ENCODE measurements at places on chromosomes 7 and 10. TPM values are rescaled to one million over a fixed set of nuclear protein-coding genes. Genes with fewer than 3 reads are reported as not detected.
A peak's percentile ranks its signal among the peaks of the same experiment; 100 is the strongest.

TMEM270 gene
- not detected for total RNA-seq

AOAH gene
- total RNA-seq: 29.3 TPM

- no peak for DNase-seq
Measured at GRCh38 chr10:30058570-30059132, 735 bp downstream of the JCAD start.

DNA sequence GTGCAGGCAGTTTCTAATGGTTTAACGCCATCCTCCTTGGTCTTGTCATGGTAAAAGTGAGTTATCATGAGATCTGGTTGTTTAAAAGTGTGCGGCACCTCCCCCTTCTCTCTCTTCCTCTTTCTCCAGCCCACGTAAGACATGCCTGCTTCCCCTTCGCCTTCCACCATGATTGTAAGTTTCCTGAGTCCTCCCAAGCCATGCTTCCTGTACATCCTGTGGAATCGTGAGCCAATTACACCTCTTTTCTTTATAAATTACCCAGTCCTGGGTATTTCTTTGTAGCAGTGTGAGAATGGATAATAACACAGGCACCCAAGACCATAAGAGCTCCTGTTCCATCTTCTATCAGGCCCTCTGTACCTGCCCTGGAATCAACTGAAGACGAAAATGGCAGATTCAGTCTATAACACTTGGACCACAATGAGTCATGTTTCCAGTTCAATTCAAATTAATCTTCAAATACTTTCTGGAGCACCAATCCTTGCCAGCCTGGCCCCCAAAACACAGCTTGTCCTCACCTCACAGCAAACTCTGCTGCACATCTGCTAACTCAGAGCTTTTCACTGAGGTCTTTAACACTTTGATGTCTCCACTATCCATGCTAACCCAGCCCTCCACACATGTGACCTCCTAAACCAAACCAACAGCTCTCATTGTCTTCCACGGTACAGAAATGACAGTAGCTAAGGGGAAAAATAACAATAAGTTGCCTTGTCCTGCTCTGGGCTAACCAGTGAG is 73.2 kb downstream of the SFMBT2 start:
- DNase-seq: no peak

DRGX gene
- total RNA-seq: not detected

DNA sequence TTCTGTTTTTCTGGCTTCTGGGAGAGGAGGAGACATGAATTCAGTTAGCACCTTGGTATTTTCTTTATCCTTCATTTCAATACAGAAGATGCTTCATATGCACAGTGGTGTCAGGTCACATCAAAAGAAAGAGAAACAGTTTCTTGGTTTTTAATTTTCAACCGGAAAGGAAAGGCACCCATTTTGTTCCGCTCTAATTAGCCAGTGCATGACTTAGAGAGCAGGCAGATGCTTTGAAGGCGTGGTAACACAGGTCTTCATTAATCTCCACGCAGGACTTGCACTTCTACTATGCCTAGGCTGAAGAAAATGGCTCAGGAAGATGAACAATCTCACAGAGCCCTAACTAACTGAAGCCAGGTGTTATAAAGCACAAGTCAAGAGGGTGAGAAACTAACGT is 70.4 kb upstream of the ATRNL1 start:
- no peak for DNase-seq

DNA sequence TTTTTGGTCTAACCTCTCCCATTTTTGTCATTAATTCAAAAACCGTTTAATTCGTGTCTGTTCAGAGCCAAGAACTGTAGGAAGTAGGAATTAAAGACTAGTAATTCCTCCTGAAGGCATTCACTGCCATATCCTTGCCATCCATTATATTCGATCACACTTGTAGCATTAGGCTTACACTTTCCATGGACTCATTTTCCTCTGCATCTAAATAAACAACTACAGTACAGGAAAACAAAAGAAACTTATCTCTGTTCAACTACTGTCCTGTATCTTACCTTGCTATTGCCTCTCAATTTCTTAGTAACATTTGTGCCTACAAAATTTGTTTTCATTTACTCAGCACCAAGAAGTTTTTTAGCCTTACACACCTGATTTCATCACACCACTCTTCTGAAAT is 111.6 kb upstream of the SEMA3C start:
- no peak for DNase-seq

GRCh38 chr7:25536851-25537250 is 308.6 kb upstream of the NPVF start:
- DNase-seq: no peak

- no peak for DNase-seq
Measured at GRCh38 chr10:132648851-132649528, 111.4 kb downstream of the INPP5A start.

- DNase-seq: no peak
Measured at GRCh38 chr10:131354380-131354779, 42.9 kb upstream of the TCERG1L start.

DNA sequence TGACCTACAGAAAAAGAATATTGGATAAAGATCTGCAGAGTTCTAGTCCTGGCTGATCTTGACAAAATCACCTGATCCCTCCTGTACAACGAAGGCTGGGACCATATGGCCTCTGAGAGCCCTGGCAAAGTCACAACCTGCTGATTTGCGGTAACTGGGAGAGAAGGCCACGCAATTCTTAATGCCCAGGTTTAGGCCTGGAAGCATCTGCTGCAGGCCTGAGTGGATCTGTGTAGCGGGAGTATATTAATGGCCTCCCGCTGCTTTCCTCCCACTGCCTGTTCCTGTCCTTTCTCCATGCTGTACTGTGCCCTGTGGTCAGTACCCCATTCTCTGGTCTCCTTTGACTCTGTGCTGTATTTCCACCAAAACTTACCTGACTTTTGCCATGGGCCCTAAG is 24.2 kb downstream of the AKR1B1 start:
- no peak for DNase-seq

GRCh38 chr10:73791871-73792400 is 6.5 kb downstream of the ZSWIM8 start:
- no peak for DNase-seq

GRCh38 chr7:98907570-98907969 is 29.2 kb downstream of the TRRAP start:
- DNase-seq: no peak

DNA sequence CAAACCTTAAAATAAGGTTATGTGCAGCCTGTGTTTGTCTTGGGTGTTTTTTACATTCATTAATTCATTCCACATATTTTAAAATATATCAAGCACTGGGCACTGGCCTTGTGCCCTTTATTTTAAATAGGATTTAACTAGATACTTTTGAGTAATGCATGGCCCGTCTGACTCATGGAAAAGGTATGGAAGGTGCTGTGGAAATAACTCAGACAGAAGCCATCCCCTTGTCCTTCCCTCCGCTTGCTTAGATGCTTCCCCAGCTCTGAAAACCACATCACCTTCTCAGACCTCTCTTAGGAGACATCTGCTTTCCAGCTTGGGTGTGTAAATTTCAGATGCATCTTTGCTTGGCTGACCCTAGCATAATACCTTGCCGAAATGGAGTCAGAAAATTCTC is 30.5 kb downstream of the SLC18A2 start:
- no peak for DNase-seq

SFTPA1 gene
- not detected for total RNA-seq

SUFU gene
- 2.8 TPM for total RNA-seq

GRCh38 chr7:5491251-5492019 is 67.8 kb upstream of the TNRC18 start:
- peak; percentile 25 for DNase-seq

IL6 gene
- total RNA-seq: 6.7 TPM

MPLKIP gene
- total RNA-seq: 45.0 TPM

- DNase-seq: no peak
Measured at GRCh38 chr10:101558204-101558603, 29.9 kb downstream of the POLL start.

- DNase-seq: no peak
Measured at GRCh38 chr10:90352288-90352687, 505.6 kb downstream of the HTR7 start.

NPY gene
- not detected for total RNA-seq

GRCh38 chr10:97378933-97379921 is 21.9 kb downstream of the RRP12 start:
- DNase-seq: no peak

DNA sequence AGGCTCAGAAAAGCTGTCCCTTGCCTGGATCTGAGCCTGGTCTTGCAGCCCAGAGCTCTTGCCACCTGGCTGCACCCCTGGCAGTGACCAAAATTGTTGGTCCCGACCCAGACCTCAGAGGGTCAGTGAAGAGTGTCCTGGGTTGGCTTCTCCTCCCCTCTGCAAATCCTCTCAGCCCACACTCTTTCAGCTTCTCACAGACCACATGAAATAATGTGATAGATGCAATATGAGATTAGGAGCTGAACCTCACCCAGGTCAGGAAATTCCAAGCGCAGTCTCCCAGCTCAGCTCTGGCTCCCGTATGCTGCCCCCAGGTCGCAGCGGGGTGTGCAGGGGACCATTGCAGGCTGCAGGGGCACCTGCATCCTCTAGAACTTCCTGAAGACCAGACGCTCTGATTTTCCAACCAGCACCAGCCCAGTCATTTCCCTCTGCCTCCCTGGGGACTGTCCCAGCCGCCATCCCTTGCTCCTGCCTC is 19.6 kb upstream of the RET start:
- DNase-seq: no peak
